ENCODE measurements at places on chromosomes 12 and 14. TPM values are rescaled to one million over a fixed set of nuclear protein-coding genes. Genes with fewer than 3 reads are reported as not detected.

The ORMDL2 gene
- total RNA-seq = 45.4 TPM

The OR6C70 gene
- total RNA-seq = not detected

The FSCB gene
- total RNA-seq = not detected

The BCL2L2 gene
- 3.7 TPM for total RNA-seq

The MIPOL1 gene
- not detected for total RNA-seq

The CCDC198 gene
- not detected for total RNA-seq

The FZD10 gene
- not detected for total RNA-seq

The GPR84 gene
- 0.65 TPM for total RNA-seq

The LGR5 gene
- total RNA-seq = not detected

The MAP1LC3B2 gene
- 0.85 TPM for total RNA-seq

The TROAP gene
- total RNA-seq = 73.8 TPM

The CD163L1 gene
- 0.97 TPM for total RNA-seq

The SALL2 gene
- 4.4 TPM for total RNA-seq

The PLCZ1 gene
- not detected for total RNA-seq

The CCDC177 gene
- total RNA-seq = not detected

The LRIG3 gene
- total RNA-seq = not detected

The SDS gene
- total RNA-seq = 0.60 TPM

The SRRM4 gene
- total RNA-seq = not detected

The RDH16 gene
- total RNA-seq = 0.62 TPM

The DPF3 gene
- 3.8 TPM for total RNA-seq

The SPIC gene
- total RNA-seq = not detected

The HOXC6 gene
- total RNA-seq = not detected

The CEBPE gene
- total RNA-seq = 1.8 TPM

The OR6C6 gene
- not detected for total RNA-seq

The RPGRIP1 gene
- not detected for total RNA-seq

The TMBIM4 gene
- 77.1 TPM for total RNA-seq

The SELPLG gene
- total RNA-seq = 163 TPM

The TAS2R10 gene
- 0.58 TPM for total RNA-seq

The SYT1 gene
- total RNA-seq = not detected

The FKBP11 gene
- 51.9 TPM for total RNA-seq

The GRIN2B gene
- not detected for total RNA-seq

The CMTM5 gene
- not detected for total RNA-seq

The COCH gene
- total RNA-seq = 2.2 TPM

The LETMD1 gene
- total RNA-seq = 80.0 TPM

The FGF6 gene
- not detected for total RNA-seq

The LRRIQ1 gene
- not detected for total RNA-seq

The SLC10A1 gene
- total RNA-seq = not detected

The ACOT4 gene
- total RNA-seq = 1.9 TPM

The DEGS2 gene
- total RNA-seq = 0.28 TPM

The DNAI7 gene
- 0.14 TPM for total RNA-seq

The TMEM30B gene
- total RNA-seq = 1.6 TPM

The GLIPR1 gene
- total RNA-seq = 63.3 TPM

The OR4K1 gene
- total RNA-seq = not detected

The CCDC184 gene
- total RNA-seq = 0.57 TPM

The GPN3 gene
- 22.9 TPM for total RNA-seq

The SPX gene
- total RNA-seq = 0.11 TPM

The PTPRB gene
- total RNA-seq = not detected

The PIWIL1 gene
- total RNA-seq = not detected

The GLT1D1 gene
- not detected for total RNA-seq

The POMT2 gene
- 9.3 TPM for total RNA-seq

The RHOJ gene
- not detected for total RNA-seq

The CLEC4C gene
- total RNA-seq = not detected

The ZDHHC22 gene
- total RNA-seq = not detected

The SMIM41 gene
- not detected for total RNA-seq

The OASL gene
- 43.7 TPM for total RNA-seq

Measured in activated naive CD8-positive, alpha-beta T cell treated with anti-CD3 and anti-CD28 coated beads, Interleukin-2, amount 10 ng/mL, durations not matched to agents 7 days and 5 days (primary cell).